ENCODE measurements at places on chromosomes 11 and 22.

- no peak for DNase-seq
Observed at GRCh38 chr11:877565-877964, 33.0 kb downstream of the CHID1 start.

DNA sequence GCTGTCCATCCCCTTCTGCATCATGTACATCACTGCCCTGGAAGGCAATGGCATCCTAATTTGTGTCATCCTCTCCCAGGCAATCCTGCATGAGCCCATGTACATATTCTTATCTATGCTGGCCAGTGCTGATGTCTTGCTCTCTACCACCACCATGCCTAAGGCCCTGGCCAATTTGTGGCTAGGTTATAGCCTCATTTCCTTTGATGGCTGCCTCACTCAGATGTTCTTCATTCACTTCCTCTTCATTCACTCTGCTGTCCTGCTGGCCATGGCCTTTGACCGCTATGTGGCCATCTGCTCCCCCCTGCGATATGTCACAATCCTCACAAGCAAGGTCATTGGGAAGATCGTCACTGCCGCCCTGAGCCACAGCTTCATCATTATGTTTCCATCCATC is 337 bp downstream of the OR52B6 start:
- DNase-seq: no peak

DNA sequence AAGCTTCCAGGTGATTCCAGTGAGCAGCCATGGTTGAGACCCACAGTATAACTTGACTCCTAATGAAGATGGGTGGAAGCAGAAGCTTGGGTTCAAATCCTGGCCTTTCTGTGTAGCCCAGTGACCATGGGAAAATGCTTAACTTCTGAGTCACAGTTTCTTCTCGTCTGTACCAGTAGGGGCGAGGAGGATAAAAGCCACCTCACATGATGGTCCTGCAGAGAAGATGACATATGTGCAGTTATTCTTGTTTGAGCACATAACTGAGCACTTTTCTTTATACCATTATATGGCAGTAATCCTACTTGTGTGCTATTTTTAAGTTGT is 4.9 kb downstream of the TMEM109 start:
- DNase-seq: no peak

DNA sequence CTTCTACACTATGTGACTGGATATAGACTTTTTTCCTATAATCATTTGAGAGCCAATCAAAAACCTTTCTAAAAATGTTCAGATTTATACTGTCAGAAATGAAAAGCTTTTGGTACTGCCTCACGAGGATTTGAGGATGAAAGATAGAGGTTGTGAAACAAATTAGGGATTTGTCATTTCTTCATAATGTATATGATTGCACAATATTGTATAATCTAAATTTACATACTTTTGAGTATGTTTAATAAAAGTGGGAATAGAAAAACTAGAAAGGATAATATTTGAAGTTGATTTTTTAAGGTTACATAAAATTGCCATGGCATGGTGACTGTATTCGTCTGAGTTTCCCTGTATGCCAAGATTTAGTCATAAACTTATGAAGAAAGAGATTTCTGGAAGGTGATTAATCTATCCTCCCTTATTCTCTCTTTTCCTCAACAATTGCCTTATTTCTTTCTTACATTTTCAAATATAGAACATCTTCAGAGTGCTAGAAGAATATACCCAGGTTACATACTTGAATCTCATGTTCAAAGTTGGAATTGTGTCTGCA is 56.2 kb downstream of the CASP12 start:
- DNase-seq: no peak

DNA sequence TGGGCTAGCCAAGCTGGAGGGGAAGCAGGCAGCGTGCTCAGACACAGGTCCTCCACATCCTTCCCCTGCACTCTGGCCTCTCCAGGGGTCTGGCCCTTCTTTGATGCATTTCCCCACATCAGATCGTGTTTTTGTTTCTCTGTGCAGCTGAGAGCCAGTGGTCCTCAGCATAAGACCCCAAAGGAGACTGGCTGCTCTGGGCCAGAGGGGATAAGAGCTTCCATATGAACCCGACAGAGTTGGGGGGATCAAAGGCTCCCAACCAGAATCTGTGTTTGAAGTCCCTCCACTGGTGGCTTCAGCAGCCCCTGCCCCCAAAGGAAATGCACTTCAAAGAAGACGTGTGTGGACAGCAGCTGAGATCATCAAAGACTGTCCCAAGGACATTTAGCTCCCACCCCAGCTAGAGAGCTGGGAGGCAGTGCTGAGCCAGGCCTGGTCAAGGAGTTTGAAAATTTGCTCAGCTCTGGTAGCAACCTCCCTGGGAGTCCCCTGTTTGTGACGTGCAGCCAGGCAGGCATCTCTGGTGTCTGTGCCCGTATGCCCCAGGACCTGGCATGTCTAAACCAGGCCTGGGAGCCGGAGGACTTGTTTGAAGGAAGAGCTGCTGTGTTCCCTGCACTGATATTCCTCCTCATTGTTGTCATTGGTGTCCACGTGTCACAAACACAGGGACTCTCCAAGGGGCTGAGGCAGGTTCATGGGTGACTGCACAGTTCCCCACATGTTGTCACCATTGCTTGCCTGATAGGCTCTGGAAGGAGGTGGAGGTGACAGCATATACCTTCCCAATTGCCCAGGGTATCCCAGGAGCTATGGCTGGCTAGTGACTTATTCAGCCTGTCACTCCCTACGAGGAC is 99.0 kb downstream of the AMOTL1 start:
- no peak for DNase-seq

- no peak for DNase-seq
Observed at GRCh38 chr11:33211153-33211552, 46.0 kb upstream of the HIPK3 start.

DNA sequence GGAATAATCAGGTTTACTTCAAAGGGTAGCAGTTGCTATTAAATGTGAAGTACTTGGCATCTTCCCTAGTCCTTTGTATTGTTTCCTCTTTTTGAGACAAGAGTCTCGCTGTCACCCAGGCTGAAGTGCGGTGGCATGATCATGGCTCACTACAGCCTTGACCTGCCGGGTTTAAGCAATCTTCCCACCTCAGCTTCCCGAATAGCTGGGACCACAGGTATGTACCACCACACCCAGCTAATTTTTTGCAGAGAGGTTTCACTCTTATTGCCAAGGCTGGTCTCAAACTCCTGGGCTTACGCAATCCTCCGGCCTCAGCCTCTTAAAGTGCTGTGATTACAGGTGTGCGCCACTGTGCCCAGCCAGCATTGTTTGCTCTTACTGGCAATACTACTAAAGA is 36.2 kb upstream of the RAPSN start:
- no peak for DNase-seq

DNA sequence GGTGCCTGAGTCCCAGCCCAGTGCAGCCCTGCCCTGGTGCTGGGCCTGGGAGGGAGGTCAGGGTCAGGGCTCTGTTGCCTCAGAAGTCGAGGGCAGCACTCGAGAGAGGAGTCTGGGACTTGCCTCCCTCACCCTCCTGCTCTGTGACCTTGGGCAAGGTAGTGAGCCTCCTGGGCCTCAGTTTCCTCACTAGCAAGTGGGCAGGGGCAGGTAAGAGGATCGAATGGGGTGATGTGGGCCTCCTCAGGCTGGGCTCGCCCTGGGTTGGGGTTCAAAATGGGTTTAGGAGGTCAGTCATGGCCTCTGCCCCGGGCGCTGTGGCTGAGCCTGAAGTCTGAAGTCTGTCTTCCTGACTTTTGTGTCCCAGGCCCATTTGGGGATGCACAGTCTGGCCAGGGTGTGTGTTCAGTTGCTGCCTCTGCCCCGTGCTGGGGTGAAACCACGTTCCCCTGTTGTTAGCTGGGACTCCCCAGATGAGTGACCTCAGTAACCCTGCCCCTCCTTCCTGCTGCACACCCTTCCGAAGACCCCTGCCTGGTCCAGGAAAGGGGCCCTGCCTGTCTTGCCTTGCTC is 40.9 kb upstream of the CELSR1 start:
- DNase-seq: no peak

DNA sequence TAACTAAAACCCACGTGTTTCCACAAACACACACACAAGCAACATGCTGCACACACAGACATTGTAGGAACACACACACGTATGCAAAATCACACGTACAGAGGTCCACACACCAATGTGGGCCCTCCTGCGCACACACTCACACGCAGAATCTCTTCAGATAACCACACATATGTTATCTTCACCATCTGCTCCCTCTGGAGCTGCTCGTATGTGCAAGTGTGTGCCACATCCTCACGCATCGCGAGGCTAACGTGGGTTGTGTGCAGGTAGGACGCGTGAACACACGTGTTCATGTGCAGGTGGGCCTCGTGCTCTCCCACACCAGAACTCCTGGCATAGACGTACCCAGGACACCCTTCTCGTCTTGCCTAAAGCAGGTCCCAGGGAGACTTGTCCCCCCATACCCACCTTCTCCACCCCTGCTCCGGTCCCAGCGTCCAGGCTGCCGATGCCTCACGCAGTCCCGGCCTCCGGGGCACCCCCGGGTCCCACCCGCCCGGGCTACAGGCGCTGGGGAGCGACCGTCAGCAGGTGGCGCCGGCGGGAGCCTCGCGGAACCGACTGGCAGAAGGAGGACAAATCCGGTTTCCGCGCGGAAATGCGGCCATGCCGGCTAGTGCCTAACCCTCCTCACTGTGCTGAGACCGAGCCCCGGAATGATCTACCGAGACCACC is 10.3 kb upstream of the IGSF9B start:
- DNase-seq: no peak

- DNase-seq: no peak
Observed at GRCh38 chr22:48404801-48405447, 1422.7 kb downstream of the BRD1 start.

- DNase-seq: no peak
Observed at GRCh38 chr22:37806409-37807333, 1.1 kb upstream of the GCAT start.

- DNase-seq: no peak
Observed at GRCh38 chr22:24440718-24441405, 13.5 kb downstream of the ADORA2A start.

DNA sequence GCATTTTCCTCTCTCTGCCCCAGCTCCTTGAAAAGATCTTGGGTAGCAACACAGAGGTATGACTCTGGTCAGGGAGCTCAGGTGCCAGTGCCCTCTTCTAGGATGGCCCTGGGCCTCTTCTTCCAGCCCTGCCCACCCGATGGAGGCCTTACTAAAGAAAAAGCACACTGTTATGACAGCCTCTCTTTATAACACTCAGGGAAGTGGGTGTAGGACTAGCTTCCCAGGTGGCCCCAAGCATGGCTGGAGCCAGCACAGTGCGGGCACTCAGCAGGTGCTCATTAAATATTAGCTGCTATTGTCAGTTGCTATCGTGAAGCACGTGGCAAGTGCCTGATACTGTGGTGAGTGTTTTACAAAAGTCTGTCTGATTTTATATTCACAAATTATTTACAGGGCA is 127.2 kb upstream of the B3GAT1 start:
- DNase-seq: no peak

DNA sequence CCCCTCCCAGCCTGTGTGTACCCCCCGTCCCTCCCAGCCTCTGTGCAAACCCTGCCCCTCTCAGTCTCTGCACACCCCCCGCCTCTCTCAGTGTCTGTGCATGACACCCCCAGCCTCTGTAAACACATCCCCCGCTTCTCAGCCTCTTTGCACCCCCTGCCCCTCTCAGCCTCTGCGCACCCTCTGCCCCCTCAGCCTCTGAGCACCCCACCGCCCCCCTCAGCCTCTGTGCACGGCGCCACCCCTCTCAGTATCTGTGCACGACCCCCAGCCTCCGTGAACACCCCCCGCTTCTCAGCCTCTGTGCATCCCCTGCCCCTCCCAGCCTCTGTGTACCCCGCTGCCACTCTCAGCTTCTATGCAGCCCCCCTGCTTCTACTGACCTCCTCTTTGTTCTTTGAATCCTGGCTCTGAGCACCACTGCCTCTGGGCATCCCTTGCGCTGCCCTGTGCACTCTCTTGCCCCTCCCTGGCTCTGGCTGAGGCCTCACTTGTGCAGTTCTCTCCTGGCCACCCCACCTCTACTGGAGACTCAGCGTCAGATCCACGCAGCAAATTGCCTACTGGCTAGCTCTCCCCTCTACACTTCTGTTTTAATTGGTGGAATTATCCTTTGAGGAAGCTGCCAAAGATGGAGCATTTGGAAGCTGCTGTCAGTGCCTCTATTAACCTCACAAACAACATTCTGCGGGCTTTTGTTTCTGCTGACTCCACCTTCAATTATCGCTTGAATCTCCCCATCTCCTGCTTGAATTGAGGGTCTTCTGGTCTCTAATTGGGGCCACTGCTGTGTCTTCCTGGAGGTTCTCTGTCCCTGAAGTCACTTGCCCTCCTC is 838.6 kb downstream of the TBC1D22A start:
- DNase-seq: no peak

DNA sequence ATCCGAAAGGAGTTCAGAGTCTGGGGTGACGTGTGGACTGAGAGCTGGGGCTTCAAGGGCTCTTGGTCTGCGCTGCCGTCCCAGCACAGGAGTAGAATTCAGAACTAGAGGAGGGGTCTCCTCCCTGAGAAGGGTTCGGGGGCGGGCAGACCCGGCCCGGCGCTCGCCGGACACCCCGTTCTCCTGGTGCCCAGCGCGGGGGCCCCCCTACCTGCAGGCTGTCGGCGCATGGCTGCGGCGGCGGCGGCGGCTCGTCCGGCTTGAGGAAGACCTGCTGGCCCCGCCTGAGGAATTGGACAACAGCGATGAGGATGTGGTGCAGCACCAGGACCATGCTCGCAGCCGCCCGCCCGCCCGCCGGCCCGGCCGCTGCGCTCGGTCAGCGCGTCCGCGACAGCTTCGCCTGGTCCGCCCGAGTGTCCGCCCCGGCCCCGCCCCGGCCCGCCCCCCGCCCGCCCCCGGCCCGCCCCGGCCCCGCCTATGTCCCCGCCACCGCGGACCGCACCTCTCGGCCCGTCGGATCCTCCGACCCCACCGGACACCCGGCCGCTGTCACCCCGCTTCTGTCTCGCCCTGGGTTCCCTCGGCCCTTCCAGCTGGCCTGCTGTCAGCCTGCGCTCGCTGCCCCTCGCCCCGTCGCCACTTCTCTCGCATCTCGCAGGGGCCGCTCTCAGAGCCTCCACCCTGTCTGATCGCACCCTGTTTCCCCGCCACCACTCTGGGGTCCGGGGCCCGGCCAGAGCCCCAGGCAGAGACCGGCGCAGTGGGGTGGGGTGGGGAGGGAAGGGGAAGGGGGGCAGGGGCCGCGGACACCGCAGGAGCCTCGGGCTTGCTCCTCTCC is 32.0 kb downstream of the PDE2A start:
- no peak for DNase-seq

GRCh38 chr11:70530010-70530409 is 131.7 kb downstream of the CTTN start:
- DNase-seq: no peak

DNA sequence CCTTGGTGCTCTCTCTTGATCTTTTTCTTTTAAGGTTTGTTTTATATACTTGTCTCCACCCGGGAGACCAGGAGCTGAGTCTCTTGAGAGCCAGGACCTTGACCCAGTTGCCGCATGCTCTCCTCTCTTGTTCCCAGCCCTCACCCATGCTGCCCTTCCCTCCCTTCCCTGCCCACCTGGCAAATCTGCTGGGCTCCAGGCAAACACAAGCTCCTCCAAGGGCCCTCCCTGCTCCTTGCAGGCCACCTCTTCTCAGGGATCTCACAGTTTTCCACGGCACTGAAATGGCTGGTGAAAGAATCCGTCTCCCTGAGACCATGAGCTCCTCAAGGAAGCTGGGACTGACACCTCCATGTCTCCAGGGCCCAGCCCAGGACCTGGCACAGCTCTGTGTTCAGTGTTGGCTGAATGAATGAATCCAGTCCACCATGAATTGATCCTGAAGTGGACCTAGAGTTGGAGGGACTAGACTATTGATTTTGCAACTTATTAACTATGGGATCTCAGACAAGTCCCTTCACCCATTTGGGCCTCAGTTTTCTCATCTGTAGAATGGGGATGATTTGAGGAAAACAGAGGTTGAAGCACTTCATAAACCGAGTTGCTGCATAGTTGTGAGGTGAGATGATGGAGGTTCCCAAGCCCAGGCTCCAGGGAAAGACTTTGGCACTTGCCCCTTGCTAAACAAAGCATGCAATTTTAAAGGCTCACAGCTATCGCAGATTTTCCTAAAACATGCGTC is 25.1 kb upstream of the FBLN1 start:
- DNase-seq: no peak
